ENCODE measurements at places on chromosomes 12 and 14. TPM values are rescaled to one million over a fixed set of nuclear protein-coding genes. Genes with fewer than 3 reads are reported as not detected.

Gene POTEM
- total RNA-seq: not detected

Gene RFLNA
- total RNA-seq: not detected

Gene OAS1
- total RNA-seq: 0.64 TPM

Gene CPNE6
- total RNA-seq: not detected

DNA sequence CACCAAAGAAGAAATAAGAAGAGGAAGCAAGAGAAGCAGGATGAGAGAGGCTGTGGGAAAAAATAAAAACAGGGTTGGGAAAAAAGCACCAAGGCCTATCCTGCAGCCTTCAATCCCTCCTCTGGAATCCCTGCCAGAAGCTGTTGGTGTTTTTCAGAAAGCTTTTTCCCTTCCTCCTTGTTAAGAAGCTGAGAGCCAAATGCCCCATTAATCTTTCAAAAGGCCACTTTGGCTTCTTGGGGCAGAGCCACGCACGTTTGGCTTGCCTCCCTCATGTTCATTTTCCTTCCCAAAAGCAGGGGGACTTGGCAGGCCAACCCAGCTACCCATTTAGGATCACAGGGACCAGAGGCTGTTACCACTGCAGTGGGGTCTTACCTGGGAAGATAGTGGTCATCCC, 365.3 kb downstream of the NUAK1 start:
- no peak for DNase-seq
- H3K36me3 ChIP-seq: no peaks in the 10 kb centered on the region
- H3K4me1 ChIP-seq: no peaks in the 10 kb centered on the region
- no peaks in the 10 kb centered on the region for H3K27me3 ChIP-seq

DNA sequence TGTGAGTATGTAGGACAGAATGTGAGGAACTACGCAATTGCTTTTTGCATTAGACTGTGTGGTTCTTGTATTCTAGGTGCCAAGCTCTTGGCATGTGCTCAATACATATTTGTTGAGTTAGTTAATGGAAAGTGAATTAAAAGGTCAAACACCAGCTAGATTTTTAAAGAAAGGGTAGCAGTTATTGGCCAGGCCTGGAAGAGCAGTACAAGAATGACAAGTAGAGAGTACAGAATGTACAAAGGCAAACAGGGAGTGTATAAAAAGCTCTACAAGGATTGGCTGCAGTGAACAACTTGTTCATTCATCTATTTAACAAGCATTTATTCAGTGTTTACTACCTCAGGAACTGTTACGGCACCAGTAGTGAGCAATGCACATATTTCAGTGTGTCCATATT, 854.0 kb upstream of the SEL1L start:
- no peaks in the 10 kb centered on the region for H3K4me1 ChIP-seq
- H3K4me3 ChIP-seq: no peak overlapping the region
- no peak for DNase-seq
- H3K27me3 ChIP-seq: no peaks in the 10 kb centered on the region
- no peaks in the 10 kb centered on the region for H3K36me3 ChIP-seq

DNA sequence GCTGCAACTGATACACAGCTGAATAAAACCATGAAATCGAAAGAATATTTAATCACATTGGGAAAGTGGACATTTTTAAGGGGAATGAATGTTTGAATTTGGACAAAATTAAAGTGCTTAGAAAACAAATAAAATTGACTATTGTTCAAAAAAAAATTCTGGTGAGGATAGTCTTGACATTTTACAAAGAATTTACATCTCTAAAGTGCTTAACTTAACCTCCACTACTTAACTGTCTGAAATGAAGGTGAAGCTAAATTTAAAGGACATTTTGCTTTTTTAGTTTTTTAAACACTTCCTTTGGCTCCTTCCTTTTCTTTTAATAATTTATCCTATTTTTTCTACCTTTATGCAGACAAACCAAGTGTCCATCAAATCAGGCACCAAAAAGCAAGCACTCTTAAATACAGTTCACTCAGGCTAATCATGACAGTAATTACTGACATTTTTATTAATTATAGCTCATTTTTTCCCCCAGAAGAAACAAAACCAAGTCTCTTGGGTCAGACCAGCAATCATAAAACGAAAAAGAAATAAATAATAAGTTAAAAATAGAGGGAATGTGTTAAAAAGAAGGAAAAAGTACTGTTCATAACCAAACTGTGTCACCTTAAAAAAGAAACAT, 5.7 kb upstream of the CCND2 start:
- H3K4me3 ChIP-seq: no peak overlapping the region
- DNase-seq: no peak
- peaks cover 84% of the 10 kb centered on the region for H3K27me3 ChIP-seq
- no peaks in the 10 kb centered on the region for H3K4me1 ChIP-seq
- no peak overlapping the region for H3K27ac ChIP-seq
- no peaks in the 10 kb centered on the region for H3K36me3 ChIP-seq

- H3K36me3 ChIP-seq: no peaks in the 10 kb centered on the region
- no peaks in the 10 kb centered on the region for H3K27me3 ChIP-seq
- no peak overlapping the region for H3K27ac ChIP-seq
- H3K4me3 ChIP-seq: no peak overlapping the region
- no peaks in the 10 kb centered on the region for H3K4me1 ChIP-seq
Observed at GRCh38 chr12:243381-243780, 19.3 kb downstream of the SLC6A13 start.

GRCh38 chr12:54029529-54030441, 1.5 kb downstream of the HOXC6 start:
- no peak overlapping the region for H3K27ac ChIP-seq
- H3K27me3 ChIP-seq: no peaks in the 10 kb centered on the region
- no peaks in the 10 kb centered on the region for H3K36me3 ChIP-seq
- no peak for DNase-seq
- peaks cover 20% of the 10 kb centered on the region for H3K4me1 ChIP-seq

GRCh38 chr12:51852404-51853137, 4.1 kb upstream of the FIGNL2 start:
- no peak for DNase-seq
- no peak overlapping the region for H3K4me3 ChIP-seq
- H3K36me3 ChIP-seq: no peaks in the 10 kb centered on the region
- no peaks in the 10 kb centered on the region for H3K27me3 ChIP-seq

- H3K4me3 ChIP-seq: no peak overlapping the region
- H3K36me3 ChIP-seq: no peaks in the 10 kb centered on the region
- peaks cover 5% of the 10 kb centered on the region for H3K4me1 ChIP-seq
- no peak overlapping the region for H3K27ac ChIP-seq
- no peak for DNase-seq
Observed at GRCh38 chr12:26162905-26163304, 32.5 kb upstream of the SSPN start.

DNA sequence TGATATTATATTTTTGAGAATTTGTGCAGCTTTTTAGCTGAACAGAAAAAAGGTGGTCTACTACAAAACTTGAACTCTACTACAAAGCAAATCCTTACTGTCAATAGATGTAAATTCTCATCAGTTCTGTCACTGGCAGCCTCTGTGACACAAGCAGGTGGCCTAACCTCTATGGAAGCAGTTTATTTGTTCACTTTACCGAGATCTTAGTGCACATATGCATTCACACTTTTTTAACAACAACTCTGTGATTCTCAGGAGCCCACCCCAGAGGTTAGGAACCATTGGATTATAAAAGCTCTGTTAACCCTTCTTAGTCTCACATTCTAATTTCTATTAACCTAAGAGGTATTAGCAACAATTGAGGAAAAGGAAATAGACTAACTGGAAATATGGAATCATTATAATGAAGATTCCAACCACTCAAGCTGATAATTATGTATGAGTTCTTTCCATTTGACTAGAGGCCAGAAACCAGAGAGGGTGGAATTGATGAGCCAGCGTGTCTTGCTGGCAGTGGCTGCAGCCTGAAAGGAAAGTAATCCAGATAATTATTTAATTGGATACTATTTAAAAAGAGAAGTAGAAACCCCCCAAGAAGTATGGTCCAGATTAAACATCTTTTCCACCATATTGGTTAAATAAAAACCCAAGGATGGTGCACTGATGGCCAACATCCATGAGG, 451.1 kb downstream of the TMEM117 start:
- no peak for DNase-seq
- H3K4me1 ChIP-seq: no peaks in the 10 kb centered on the region
- H3K27me3 ChIP-seq: no peaks in the 10 kb centered on the region
- no peak overlapping the region for H3K27ac ChIP-seq

DNA sequence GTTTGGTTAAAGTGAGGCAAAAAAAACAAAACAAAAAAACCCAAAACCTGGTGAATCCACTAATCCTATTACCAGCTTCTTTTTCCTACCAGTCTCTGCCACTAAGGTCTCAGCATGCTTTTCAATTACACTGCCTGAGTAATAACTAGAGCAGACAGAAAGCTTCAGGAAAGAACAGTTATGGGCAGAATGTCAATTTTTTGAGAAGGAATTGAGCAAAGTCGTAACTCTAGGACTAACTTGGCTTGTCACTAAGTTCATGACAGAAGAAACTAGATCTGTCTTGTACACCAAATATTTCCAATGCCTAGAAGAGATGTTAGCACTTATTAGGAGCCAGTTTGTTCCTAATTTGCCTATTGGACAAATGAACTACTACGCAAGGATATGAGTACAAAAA, 148.8 kb upstream of the CNOT2 start:
- no peak overlapping the region for H3K27ac ChIP-seq
- no peaks in the 10 kb centered on the region for H3K27me3 ChIP-seq
- no peaks in the 10 kb centered on the region for H3K4me1 ChIP-seq
- DNase-seq: no peak
- no peak overlapping the region for H3K4me3 ChIP-seq

DNA sequence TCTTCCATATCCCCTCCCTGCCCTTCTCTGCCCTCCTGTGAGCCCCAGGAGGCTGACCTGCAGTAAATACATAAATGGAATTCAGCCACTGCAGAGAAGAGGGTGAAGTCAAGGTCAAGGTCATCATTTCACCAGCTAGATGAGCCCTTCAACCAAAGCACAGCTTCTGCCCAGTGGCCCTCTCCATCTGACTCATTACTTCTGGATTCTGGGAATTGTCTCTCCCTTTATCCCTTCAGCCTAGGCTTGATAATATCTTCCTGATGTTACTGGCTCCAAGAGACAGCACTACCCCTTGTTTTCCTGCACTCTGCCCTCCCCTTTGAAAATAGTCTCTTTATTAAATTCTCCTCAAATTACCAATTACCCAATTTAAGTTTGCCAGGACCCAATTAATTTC, 64.5 kb downstream of the TTC9 start:
- peaks cover 10% of the 10 kb centered on the region for H3K4me1 ChIP-seq
- H3K27me3 ChIP-seq: no peaks in the 10 kb centered on the region
- H3K27ac ChIP-seq: no peak overlapping the region
- no peaks in the 10 kb centered on the region for H3K36me3 ChIP-seq

- no peaks in the 10 kb centered on the region for H3K4me1 ChIP-seq
- H3K27me3 ChIP-seq: no peaks in the 10 kb centered on the region
- H3K4me3 ChIP-seq: no peak overlapping the region
- H3K27ac ChIP-seq: no peak overlapping the region
- no peaks in the 10 kb centered on the region for H3K36me3 ChIP-seq
- no peak for DNase-seq
Observed at GRCh38 chr14:101177301-101177971, 273.9 kb upstream of the RTL1 start.

DNA sequence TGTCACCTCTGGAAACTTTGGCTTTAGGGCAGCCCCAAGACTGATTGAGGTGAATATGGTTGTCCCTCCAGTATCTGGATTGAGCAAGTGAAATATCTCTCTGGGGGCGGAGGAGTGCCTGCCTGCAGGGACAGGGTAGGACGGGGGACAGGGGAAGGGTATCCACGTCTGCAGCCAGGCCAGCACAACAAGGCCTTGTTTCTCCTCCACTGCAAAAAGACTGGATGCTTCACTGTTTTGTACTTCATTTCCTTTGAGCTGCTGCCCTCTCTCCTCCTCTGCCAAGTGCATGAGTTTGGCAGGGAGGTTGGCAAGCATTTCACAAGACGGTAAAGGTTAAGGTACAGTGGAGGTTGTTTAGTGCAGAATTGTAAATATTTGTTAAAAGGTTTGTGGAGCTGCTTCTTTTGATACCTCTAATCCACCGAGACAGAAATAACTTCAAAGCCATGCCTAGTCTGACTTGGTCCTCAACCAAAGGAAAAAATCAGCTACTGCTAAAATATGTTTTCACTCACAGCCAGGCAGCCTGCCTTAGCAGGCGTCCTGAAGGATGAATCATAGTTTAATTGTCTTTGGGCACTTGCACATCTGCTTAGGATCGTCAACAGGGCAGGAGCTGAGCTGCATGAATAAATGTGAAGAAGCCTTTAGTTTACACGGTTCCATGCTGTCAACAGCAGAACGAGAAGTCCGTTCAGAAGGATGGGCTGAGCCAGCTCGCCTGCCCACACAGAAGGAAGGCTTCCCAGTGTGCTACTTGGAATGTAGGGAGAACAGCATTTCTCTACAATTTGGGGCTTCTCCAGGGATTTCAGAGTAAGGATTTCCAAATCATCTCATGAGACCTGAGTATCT, 269.7 kb downstream of the TTC6 start:
- no peaks in the 10 kb centered on the region for H3K4me1 ChIP-seq
- no peaks in the 10 kb centered on the region for H3K27me3 ChIP-seq
- H3K27ac ChIP-seq: no peak overlapping the region

DNA sequence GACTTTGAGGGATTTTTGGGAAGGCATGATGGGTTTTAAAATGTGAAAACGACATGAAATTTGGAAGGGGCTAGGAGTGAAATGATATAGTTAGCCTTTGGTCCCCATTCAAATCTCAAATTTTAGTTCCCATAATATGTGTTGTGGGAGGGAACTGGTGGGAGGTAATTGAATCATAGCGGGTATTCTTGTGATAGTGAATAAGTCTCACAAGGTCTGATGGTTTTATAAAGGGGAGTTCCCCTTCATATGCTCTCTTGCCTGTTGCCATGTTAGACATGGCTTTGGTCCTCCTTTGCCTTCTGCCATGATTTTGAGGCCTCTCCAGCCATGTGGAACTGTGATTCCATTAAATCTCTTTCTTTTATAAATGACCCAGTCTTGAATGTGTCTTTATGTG, 72.8 kb downstream of the SLC16A7 start:
- no peaks in the 10 kb centered on the region for H3K27me3 ChIP-seq
- no peak overlapping the region for H3K4me3 ChIP-seq
- no peak for DNase-seq
- H3K36me3 ChIP-seq: no peaks in the 10 kb centered on the region
- H3K27ac ChIP-seq: no peak overlapping the region
